ENCODE measurements at places on chromosomes 6 and 20.
A peak's percentile ranks its signal among the peaks of the same experiment; 100 is the strongest.

- DNase-seq = no peak
Measured at GRCh38 chr20:50879649-50880550, 51.3 kb downstream of the ADNP start.

DNA sequence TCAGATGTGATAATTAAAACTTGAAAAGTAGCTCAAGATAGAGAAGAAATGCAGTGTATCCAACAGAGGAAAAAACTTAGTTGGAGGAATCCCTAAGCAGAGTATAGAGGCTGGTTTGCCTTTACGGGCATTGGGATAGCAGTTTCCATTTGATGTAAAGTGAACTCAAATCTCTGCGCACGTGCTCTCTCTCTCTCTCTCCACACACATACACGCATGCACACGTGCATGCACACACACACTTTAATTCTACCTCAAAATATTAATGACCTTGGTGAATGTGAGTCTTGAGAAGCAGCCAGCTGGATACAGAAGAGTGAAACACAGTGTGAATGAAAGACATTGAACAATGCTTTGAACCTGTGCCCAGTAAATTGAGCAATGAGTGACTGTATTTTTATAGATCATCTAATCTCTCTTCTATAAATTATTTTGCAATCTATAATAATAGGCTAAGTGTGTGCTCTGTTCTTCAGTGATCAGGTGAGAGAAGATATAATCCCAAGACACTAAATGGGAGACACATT, 247.7 kb upstream of the FAM83B start:
- no peak for DNase-seq

- DNase-seq = peak; percentile 23
Measured at GRCh38 chr6:126444659-126445273, 104.9 kb downstream of the CENPW start.

DNA sequence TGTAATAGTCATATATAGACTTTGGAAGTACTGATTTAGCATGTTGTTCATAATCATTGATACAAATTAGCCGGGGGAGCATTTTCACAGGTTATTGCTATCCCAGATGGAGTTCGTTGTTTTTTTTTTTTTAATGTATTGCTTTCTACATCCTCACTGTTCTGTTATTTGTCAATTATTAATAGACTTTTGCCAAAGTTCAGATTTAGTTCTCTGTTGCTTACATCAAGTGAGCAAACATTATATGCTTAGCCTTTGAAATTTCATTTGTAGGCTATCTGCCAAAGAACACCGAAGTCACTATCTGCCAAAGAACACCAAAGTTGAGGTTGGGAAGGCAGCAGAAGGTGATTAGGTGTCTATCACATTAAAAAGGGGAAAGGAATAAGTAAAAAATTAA, at the start of gene HAO1:
Gene HAO1, minus strand, starts transcription at position 118 of the 400 bp plus-strand sequence. Its CDS starts 36 bp downstream, at position 82.
- DNase-seq = no peak

- DNase-seq = no peak
Measured at GRCh38 chr20:31522731-31523130, 8.5 kb downstream of the HM13 start.

- no peak for DNase-seq
Measured at GRCh38 chr6:142048593-142048980, 84.1 kb upstream of the GJE1 start.

- no peak for DNase-seq
Measured at GRCh38 chr6:22751223-22751622, 181.9 kb downstream of the HDGFL1 start.

DNA sequence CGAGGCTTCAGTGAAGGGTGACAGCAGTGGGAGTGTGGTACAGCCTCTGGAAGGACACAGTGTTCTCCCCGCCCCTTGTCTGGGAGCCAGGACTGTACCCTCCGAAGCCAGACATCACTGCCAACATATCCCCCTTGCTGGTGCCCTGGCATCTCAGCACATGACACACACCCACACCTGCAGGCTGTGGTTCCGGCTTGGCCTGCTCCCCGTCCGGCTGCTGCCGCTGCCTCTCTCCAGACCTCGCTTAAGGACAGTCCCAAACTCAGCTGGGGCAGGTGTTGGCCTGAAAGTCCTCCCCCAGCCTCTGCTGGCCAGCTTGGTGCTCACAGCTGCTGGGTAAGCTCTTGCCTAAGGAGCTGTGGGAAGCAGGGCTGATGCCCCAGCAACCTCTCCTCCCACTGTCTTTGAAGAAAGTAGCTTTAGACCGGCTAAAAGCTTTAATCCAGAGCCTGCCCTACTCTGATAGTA, 7.0 kb downstream of the EMILIN3 start:
- no peak for DNase-seq

- peak; percentile 2 for DNase-seq
Measured at GRCh38 chr6:55388211-55388610, 60.9 kb downstream of the GFRAL start.

GRCh38 chr6:44087623-44088022, 39.6 kb downstream of the MRPL14 start:
- no peak for DNase-seq

GRCh38 chr6:151482290-151482689, 11.5 kb upstream of the CCDC170 start:
- no peak for DNase-seq

- no peak for DNase-seq
Measured at GRCh38 chr6:164252948-164253347, 838.4 kb downstream of the QKI start.

DNA sequence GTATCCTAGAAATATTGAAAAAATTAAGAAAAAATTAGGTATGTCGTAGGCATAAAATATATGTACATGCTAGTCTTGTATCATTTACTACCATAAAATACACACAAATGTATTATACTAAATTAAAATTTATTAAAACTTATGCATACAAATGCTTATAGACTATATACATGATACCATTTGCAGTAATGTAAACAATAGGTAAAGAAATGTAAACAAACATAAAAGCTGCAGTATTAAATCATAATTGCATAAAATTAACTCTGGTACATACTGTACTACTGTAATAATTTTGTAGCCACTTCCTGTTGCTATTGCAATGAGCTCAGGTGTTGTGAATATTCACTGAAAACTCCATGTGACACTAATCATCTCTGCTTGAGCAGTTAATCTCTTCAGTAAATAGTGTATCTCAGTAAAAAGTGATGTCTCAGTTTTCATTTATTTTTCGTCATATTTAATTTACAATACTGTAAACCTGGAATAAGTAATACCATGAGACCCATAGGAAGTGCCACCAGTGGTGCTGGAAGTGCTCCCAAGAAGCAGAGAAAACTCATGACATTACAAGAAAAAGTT, 29.3 kb downstream of the RALGAPB start:
- no peak for DNase-seq

DNA sequence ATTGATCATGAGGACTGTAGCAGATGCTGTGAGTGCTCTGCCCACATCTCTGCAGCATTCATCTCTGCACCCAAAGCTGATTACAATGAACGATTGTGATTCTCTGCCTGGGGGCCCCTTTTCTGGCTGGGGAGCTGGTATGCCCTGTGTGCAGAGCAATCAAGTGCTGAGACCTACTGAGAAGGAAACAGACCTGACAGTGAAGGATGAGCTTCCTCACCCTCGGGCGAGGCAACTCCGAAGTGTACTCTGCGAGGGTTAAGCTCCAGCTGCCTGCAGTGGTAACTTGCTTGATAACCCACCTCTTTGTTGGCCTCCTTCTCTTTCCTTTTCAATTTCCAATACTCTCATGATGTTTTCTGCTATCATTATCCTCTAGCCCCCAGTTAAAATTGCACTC, 289.7 kb upstream of the RNF24 start:
- DNase-seq = no peak

DNA sequence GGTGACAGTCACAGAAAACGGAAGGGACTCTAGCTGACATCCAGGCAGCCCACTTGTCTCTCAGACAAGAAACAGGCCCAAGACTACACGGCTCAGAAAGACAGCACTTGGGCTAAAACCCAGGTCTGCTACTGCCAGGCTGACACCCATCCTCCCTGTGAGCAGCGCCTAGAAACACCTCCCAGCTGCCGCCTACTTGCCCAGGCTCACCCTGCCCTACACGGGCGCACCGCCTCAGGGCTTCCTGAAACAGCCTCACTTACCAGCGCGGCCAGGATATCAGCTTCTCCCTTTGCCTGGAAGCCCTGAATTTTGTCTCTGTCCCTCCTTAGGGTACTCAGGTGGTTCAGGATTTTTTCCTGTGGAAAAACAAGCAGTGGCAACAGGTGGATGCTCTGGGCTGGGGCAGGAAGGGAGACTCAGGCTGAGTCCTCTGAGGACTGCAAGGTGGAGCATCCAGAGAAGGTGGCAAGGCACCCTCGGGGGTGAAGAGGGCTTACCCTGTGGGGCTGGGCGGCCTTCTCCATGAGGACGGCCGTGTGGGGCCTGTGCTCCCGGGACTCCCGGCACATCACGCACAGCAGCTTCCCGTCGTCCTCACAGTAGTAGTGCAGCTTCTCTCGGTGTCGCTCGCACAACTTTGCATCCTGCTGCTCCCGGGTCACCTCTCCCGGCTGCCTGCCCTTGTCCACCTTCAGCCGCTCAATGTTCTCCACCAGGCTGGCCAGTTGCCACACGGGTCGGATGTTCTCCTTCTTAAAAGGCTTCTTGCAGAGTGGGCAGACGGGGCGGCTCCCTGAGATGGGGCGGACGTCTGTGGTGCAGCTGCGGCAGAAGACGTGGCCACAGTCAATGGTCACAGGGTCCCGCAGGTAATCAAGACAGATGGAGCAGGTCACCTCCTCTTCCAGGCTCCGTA, 14.8 kb downstream of the TRIM26 start:
- DNase-seq = no peak

GRCh38 chr6:74610352-74610751, 595.5 kb downstream of the COL12A1 start:
- DNase-seq = no peak

- DNase-seq = peak; percentile 94
Measured at GRCh38 chr20:50561379-50562078, 51.3 kb downstream of the PTPN1 start.

DNA sequence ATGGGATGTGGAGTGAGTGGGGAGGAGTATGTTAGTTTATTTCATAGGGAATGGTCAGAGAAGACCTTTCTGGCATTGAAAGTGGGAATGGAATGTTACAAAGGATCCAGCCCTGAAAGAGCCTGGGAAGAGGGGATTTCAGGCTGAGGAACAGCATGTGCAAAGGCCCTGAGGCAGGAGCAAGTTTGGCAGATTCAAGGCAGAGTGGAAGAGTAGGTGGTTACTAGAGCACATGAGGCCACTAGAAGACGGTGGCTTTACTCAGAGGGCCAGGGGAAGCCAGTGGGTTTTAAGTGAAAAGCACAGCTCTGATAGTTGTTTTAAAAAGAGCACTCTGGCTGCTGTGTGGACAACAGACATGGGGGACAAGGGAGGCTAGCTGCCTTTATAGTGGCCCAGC, 227.2 kb downstream of the ZMYND8 start:
- DNase-seq = no peak

- DNase-seq = peak; percentile 40
Measured at GRCh38 chr6:149566410-149567193, 427 bp downstream of the GINM1 start.

DNA sequence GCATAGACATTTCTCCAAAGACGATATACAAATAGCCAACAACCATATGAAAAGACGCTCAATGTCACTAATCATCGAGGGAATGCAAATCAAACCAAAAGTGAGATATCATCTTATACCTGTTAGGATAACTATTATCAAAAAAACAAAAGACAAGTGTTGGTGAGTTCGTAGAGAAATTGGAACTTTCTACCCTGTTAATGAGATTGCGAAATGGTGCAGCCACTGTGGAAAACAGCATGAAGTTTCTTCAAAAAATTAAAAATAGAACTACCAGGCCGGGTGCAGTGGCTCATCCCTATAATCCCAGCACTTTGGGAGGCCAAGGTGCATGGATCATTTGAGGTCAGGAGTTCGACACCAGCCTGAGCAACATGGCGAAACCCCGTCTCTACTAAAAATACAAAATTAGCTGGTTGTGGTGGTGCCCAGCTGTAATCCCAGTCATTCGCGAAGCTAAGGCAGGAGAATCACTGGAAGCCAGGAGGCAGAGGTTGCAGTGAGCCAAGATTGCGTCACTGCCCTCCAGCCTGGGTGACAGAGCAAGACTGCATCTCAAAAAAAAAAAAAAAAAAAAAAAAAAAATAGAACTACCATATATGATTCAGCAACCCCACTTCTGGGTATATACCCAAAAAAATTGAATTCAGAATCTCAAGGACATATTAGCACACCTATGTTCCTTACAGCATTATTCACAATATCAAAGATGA, 170.0 kb upstream of the ZNF184 start:
- no peak for DNase-seq

- DNase-seq = no peak
Measured at GRCh38 chr20:9996944-9997343, 37.8 kb upstream of the ANKEF1 start.

DNA sequence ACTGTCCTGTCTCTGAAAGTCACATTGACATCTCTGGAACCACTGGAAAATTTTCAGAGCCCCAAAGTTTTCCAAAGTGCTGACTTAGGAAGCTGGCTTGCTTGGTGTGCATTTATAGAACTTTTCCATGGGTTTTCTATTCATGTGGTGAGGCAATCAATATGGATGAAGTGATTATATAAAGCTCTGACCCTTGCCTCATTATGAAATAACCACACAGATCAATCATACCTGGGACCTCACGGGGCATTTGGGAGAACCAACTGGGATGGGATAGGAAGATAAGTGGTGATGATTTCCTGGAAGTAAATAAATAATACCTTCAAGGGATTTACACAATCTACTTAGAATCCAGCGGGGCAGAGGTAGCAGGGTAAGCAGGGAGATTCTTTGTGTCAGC, 22.9 kb upstream of the SIM1 start:
- DNase-seq = no peak

GRCh38 chr6:33139596-33140206, 52.6 kb downstream of the COL11A2 start:
- no peak for DNase-seq

GRCh38 chr6:91669154-91669870, 1082.4 kb upstream of the MAP3K7 start:
- DNase-seq = no peak

GRCh38 chr6:22350109-22350508, 53.3 kb upstream of the PRL start:
- DNase-seq = no peak

DNA sequence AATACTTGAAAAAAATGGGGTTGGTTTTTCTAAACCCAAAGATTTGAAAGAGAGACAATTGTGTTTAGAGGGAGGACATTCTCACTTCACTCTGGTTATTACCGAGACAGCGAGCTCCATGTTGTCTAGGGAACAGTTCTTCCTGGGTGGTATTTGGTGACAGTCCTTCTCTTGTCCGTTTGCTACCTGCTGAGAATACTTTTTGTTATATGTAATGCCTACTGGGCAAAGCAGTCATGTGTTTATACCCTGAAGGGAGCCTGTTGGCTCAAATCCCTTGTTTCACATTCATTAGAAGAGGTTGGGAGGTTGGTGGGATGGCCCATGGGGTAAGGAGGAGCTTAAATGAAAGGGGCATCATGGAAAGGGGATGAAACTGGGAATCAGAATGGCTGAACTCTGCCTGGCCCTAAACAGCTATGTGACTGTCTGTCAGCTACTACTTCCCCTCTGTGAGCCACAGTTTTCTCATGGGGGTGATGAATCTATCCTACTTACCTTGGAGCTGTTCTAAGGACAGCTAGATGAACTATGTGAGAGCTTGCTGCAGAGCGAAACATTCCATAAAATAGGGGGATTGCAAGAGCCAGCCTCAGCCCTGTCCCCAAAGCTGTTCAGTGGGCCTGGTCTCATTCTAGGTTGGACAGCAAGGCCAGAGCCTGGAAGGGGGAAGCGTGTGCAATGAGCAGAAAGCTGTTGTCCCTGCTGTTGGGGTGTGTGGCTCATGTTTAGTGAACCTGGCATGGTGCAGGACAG, 43.5 kb downstream of the FNDC1 start:
- no peak for DNase-seq

- no peak for DNase-seq
Measured at GRCh38 chr20:58649288-58650180, 1.5 kb upstream of the STX16 start.

All from HT1080 (cell line).